ENCODE measurements at places on chromosomes 13 and 19.

GRCh38 chr13:26549713-26550112 is 7.8 kb upstream of the WASF3 start:
- no peak for DNase-seq

DNA sequence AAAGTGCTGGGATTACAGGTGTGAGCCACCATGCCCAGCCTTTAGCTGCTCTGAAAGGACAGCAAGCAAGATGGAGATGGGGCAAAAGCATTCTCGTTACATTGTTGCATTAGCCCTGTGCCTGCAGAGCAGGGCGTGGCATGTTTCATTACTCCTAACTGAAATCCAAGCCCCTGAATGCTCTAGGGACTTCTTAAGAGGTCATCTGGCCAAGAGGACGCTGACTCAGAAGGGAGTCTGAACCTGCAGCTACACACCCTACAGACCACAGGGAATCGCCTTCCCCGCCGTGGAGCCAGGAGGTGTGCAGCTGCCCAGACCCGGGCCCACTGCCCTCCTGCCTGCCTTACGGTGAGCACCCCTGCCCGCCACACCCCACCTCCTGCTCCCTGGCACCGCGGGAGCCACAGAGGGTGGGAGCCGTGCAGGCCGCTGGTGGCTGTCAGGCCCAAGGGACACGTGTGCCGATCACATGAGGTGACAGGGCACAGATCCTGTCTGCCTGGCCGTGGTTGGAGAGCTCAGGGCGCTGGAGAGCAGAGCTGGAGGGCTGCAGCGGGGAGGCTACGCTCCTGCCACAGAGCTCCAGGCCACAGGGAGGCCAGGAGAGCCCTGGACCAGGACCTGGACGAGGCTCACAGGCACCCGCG is 27.2 kb downstream of the ADPRHL1 start:
- no peak for DNase-seq

DNA sequence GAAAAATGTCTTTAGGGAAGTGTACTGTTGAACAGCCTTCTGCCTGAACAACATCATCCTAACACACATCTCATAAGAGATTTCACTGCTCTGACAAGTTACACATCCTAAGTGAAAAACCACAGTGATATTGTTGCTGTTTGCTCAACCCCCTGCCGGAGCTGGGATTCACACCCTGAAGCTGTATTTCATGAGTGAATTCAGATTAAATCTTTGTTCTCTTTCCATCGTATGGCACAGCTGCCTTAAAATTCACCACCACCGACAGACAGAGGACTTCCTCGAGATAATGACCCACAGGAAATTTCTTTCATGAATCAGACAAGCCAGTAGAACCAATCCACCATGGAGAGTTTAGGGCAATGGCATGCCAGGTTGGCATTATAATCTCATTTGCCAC is 280.8 kb downstream of the DCT start:
- DNase-seq, result peak; percentile 58

DNA sequence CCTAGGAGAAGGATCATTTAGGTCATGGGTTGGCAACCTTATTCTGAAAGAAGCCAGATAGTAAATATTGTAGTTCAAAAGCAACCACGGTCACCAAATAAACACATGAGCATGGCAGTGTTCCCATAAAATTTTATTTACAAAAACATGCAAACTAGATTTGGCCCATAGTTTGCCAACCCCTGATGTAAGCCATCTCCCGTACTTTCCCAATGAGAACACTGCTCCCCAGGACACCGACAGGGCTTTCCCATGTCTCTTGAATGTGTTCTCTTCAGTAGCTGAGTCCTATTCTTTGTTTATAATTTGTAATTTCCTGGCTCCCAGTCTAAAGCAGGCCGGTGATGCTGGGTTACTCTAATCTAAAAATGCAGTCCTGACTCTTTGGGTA is 239.6 kb downstream of the LHFPL6 start:
- DNase-seq, result no peak

DNA sequence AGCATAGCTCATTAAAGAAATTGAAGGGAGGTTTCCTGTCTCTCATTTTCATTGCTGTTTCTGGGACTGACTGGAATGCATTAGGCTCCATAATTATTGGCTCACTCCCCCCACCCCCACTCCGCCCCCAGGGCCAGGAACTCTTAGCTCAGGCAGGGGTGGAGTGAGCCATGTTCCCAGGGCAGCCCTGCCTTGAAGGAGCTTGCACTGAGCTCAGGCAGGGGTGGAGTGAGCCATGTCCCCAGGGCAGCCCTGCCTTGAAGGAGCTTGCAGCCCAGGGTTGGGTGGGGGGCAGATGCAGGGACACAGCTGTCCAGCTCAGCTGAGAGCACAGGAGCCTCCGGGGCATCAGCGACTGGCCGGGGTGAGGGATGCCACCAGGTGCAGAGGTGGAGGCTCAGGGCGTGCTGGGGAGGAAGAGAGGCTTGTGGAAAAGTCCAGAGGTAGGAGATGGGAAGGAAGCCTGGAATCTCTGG is 39.1 kb upstream of the TFDP1 start:
- DNase-seq, result peak; percentile 50

DNA sequence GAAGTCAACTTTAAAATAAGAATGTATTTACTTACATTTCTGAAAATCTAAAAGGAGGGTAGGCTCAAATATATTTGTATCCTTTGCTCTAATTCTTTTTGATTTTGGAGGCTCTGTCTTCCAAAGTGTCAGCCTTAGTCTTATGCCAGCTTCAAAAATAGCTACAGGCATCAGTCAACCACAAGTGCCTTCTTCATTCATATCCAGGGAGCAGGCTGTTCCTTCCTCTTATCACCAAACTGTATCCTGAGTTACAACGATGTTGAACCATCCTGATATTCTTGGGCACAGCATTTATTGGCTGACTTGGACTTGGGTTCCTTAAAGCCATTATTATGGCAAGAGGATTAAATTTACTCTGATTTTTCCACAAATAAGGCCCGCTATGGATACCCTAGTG is 1161.3 kb downstream of the PCDH17 start:
- no peak for DNase-seq

- no peak for DNase-seq
These were observed 1043.4 kb downstream of the DIAPH3 start for GRCh38 chr13:59120297-59120843.

GRCh38 chr13:68007576-68007975 is 777.4 kb upstream of the PCDH9 start:
- no peak for DNase-seq

DNA sequence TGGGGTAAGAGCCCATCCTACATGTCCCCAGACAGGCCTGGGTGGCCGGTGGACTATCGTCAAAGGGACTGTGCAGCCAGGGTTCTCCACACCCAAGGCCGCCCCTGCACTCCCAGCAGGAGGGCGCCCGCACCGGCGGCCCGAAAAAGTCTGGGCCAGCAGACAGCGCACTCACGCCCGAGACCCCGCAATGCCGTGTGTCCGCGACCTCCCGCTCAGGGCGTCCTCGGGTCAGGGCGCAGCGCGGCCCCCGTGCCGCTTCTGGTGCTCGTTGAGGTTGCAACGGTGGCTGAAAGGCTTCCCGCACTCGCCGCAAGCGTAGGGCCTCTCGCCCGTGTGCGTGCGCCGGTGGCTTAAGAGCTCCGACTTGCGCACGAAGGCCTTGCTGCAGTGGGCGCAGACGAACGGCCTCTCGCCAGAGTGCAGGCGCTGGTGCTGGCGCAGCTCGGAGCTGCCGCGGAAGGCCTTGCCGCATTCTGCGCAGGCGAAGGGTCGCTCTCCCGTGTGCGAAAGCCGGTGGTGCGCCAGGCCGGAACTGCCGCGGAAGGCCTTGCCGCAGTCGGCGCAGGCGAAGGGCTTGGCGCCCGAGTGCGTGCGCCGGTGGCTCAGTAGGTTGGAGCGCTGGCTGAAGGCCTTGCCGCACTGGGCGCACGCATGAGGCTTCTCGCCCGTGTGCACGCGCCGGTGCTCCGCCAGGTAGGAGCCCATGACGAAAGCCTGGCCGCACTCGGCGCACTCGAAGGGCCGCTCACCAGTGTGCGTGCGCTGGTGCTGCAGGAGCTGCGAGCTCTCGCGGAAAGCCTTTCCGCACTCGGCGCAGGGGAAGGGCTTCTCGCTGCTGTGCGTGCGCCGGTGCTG is 2.8 kb upstream of the A1BG start:
- peak; percentile 53 for DNase-seq

GRCh38 chr19:38942471-38943181 is 11.9 kb downstream of the MRPS12 start:
- no peak for DNase-seq

Data from iris pigment epithelial cell (primary cell).